ENCODE measurements at places on chromosomes 2 and 18.

DNA sequence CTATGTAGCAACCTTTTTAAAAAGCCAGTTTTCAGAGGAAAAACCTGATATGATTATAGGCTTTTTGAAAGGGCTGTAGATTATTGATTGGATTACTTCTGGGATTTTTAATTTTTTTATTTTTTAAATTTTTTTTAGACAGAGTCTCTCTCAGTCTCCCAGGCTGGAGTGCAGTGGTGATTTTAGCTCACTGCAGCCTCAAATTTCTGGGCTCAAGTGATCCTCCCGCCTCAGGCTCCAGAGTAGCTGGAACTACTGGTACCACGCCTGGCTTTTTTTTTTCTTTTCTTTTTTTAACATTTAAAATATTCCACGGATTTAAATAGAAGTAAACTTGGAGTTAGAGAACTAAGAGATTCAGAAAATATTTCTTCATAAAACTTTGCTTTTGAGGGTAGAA is 1.2 kb downstream of the MRPL19 start:
- DNase-seq, result no peak

- DNase-seq, result no peak
Observed at GRCh38 chr2:99989905-99990304, 152.5 kb downstream of the AFF3 start.

GRCh38 chr2:31168291-31168690 is 30.1 kb upstream of the GALNT14 start:
- no peak for DNase-seq

DNA sequence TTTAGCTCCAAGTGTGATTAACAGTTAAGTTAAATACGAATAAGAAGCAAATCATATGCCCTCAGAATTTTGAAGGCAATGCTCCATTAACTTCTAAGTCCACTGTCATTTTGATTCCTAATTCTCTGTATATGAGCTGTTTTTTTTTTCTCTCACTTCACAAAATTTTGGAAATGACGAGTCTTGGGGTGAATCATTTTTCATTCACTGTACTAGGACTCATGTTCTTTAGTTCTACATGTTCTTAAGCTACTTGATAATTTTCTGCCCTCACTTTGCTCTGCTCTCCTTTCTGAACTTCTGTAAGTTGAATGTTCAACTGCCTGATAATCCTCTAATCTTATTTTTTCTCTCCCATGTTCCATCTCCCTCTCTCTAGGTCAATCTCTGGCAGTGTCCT is 141.0 kb downstream of the THADA start:
- no peak for DNase-seq
